CD4-positive, alpha-beta T cell treated with Interleukin-6 for 4 hours (primary cell): ENCODE measurements at places on chromosomes 5 and 9.

- no peak for DNase-seq
These were observed 45.5 kb downstream of the FOCAD start for GRCh38 chr9:20729523-20729922.

DNA sequence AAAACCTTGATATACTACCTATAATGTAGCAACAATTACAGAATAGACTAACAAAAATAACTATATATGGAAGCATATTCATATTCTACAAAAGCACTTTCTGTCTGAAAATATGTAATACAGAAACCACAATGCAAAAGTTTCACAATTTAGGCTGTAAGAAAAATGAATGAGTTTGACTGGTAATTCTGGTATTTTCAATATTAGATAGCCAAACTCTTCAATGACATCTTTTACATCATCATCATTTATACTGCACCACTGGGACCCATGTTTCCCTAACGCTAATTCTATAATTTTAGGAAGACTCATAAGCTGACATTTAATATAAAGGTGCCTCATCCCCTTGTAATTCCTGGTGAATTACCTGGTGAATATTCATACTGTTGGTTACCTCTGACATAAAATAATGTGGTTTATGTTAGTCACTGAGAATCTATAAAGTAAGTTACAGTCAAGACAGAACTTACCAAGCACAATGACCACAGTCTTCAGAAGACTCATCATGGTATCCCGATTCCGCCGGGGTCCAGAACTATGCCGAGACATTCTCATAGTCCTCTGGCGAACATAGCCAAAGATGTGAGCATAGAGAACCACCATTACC lies 97.2 kb downstream of the LPAR1 start:
- DNase-seq, result no peak

DNA sequence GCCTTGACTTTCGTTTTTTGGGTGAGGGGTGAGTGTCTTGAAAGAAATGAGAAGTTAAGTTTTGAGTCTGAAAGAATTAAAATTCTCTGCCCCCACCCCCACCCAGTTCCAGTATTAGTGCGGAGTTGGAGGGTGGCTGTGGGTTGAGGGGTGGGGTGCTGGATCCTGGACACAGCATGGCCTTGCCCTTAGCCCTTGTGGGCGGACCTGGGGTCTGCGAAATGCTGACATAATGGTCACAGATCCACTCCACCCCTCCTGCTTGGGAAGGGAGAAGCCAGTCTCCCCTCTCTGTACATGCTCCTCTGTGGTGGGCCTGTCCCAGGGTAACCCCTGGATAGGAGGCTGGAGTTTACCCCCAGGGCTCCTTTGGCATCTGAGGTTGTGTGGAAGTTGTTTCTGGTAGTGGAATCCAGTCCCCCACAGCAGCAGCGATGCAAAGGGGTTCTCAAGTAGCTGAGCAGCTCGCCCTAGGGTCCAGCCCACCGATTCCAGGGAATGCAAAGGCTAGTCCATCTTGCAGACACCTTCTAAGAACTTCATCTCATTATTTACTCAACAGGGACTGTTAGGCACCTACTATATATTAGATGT lies 42.8 kb upstream of the TCF7 start:
- DNase-seq, result peak; percentile 23

GRCh38 chr9:16888594-16888993 lies 18.1 kb upstream of the BNC2 start:
- no peak for DNase-seq

DNA sequence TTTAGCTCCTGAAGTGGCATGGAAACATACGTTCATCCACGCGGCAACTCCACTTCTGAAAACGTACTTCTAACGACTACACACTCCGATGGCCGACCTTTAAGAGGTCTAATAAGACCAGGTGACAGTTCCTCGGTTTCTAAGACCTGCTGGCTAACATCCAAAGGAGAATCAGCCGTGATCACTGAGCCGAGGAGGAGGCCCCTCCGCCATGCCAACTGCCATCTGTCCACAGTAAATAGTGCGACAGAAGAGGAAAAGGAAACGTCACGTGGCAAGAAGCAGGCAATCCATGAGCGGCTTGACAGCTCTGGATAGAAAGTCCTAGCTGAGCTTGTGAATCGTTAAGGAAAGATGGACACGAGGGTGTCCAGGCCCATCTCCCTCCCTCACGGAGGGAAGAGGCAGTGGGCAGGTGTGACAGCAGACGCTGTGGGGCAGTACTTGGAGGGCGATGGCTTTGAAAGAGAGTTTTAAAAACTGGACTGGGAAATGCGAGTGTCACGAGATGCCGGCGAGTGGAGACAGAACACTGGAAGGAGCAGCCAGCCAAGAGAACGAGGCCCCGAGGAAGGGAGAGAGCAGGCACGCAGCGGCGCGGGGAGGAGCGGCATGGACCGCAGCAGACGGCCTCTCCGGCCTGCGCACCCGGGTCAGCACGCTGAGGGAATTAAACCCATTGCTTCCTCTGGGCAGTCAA lies 66.7 kb upstream of the TBC1D9B start:
- DNase-seq, result no peak

- DNase-seq, result no peak
These were observed 92.5 kb downstream of the NPR3 start for GRCh38 chr5:32803656-32804055.

DNA sequence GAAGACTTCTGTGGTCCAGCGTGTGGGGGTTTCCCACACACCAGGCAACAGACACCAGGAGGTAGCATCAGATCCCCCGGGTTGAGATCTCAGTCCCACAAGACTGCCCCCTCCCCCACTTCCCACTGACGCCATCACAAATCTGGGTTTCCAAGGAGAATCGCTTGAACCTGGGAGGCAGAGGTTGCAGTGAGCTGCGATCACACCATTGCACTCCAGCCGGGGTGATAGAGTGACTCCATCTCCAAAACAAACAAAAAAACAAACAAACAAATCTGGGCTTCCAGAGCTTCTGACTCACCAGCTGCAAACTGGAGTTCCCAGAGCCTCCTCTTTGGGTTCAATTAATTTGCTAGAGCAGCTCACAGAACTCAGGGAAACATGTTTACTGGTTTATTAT lies 4.7 kb upstream of the GBGT1 start:
- no peak for DNase-seq

- no peak for DNase-seq
These were observed 73.8 kb upstream of the CPLX2 start for GRCh38 chr5:175797521-175798038.

DNA sequence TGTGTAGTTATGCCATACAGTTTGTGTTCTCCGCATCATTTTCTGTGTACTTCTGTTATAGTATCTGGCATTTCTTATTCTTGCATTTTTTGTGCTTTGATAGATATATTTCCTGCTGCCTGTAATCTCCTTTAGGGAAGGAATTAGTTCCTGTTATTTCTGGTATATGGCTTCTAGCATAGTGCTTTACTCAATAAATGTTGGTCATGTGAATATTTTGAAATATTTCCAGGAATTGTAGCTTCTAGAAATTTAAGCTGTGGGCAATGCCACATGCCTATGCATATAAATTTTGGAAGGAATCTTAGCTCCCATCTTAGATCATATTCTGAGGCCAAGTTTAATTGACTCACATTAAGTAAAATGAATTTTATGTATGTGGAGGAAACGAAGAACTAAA lies 11.5 kb upstream of the PRRC1 start:
- DNase-seq, result no peak

DNA sequence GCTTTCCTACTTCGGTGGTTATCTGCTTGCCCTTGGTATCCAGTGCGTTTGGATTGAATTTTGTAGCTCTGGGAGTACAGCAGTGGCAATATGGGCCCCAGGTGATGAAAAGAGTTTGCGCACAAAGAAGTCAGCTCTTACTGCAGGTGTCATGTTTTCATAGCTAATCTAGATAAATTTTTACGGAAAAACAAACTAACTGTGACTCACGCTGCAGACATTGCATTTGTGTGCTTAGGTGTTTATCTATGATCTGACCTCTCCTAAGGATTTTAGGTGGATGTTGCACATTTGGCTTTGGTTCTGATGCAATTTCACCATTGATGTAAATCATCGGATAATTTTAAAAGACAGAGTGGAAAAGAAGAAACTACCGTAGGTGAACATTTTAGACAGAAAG lies 92.1 kb downstream of the VCAN start:
- DNase-seq, result no peak

DNA sequence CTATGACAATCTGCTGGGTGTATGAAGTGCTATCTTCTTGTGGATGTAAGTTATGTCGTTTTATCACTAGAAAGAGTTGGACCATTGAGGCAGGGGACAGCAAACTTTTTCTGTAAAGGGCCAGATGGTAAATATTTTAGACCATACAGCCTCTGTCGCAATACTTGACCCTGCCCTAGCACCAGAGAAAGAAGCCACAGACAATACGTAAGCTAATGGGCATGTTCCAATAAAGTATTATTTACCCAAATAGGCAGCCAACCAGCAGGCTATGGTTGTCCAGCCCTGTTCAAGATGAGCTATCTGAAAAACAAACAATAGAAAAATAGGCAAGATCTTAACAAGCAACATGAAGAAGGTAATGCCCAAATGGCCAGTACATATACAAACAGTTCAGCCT lies 36.4 kb downstream of the MTX3 start:
- DNase-seq, result no peak

- peak; percentile 88 for DNase-seq
These were observed 22.1 kb downstream of the PTCH1 start for GRCh38 chr9:95494416-95495371.

GRCh38 chr5:121640298-121640697 lies 211.4 kb upstream of the FTMT start:
- DNase-seq, result no peak

DNA sequence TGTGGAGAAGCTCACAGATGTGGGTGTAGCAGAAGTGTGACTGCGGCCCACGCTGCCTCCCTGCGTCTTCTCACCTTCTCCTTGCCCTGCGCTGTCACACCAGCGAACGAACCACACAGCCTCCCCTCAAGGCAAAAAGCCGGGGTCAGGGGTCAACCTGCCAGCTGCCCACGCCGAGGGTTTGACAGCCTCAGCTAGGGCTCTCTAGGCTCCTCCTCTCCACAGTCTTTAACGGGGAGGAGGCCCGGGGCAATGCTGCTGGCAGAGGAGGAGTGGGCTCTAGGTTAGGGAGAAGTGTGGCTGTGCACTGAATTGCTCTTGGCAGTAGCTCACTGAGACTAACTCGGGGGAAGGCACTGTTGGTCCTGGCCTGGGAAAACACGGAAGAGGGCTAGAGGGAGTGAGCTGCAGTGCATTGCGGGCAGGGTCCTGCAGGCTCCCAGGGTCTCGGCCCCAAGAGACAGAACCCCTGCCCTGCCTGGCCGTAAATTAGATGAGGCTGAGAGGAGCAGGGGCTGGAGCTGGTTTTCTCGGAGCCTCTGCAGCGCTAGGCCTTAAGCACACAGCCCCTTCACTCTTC lies 4.2 kb upstream of the TRIM52 start:
- DNase-seq, result no peak

DNA sequence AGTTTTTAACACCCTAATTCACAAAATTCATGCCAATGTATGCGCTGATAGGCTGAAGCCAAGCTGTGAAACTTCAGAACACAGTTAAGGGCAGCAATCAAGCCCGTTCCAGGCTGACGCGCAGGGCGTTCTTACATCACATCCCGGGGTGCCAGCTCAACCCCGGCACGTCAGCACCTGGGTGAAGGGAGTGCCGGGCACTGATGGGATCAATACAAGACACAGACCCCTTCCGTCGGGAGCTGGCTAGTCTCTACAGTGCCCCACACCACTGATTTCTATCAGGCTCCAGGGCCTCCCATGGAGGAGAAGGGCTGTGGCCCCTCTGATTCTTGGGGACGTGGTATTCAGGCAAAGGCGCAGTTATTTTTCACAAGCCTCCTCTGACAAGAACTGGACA lies 12.0 kb downstream of the BARHL1 start:
- no peak for DNase-seq

DNA sequence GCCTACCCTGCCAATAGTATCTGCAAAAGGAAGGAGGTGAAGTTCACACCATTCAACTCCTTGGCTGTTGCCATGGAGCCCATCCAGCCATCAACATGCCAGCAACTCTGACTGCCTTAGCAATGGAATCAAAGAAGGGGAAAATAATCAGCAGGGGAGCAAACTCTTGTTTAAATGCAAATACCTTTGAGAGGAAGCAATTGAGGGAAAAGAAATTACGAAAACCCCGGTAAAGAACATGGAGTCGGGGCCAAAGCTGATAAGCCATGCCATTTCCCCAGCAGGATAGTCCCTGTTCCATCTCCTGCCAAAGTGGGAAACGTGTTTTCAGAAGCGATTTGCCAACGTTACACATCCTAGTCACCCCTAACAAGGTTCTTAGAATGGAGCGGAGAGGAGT lies 69.0 kb downstream of the MFAP3 start:
- no peak for DNase-seq

GRCh38 chr9:91386765-91387164 lies 25.0 kb upstream of the AUH start:
- no peak for DNase-seq

GRCh38 chr9:6049798-6050197 lies 34.4 kb upstream of the RANBP6 start:
- DNase-seq, result no peak

GRCh38 chr5:77329664-77330430 lies 119.4 kb downstream of the PDE8B start:
- no peak for DNase-seq

DNA sequence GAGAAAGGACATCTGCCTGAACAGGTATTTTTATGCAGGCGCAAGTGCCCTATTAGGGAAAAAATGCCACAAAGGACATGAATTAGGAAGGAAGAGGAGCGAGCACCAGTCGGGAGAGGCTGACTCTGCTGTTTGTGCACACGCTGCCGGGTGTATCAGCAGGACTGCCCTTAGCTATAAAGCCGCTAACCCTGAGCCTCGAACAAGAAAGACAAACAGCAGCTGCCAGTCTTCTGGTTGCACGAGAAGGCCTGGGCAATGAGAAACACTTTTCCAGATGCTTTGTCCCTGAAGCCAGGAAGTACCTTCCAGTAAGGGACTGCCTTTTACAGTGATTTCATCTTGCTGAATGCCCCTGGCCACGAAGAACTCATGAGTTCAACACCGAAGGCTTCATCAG lies 12.6 kb downstream of the QSOX2 start:
- no peak for DNase-seq

- DNase-seq, result no peak
These were observed 53.4 kb downstream of the ROR2 start for GRCh38 chr9:91896513-91897121.

GRCh38 chr9:95090871-95091577 lies 226.5 kb downstream of the FANCC start:
- DNase-seq, result no peak

GRCh38 chr9:134434894-134435506 lies 108.7 kb downstream of the RXRA start:
- no peak for DNase-seq

DNA sequence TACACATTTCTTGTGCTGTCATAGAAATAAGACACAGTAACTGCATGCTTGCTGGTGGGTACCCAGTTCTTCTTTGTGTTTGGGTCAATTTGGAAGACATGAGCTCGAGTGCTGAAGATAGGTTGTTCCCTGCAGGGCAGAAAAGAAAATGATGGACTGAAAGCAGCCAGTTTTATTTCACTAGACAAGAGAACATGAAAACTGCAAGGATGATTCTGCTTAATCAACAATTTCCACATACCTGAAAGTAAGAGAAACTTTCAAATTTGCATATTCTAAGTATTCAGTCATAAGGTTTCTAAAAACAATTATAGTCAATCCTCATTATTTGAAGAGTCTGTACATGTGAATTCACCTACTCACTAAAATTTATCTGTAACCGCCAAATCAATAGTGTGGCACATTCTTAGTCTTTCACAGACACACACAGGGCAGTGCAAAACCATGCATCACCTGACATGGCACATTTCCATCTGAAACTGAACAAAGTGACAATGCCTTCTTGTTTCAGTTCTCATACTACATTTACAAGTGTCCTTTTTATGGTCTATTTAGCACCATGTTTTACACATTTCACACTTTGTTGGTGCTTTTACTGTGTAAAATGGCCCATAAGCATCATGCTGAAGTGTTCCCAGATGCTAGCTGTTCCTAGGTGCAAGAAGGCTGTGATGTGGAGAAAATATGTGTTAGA lies 56.9 kb downstream of the HOMER1 start:
- no peak for DNase-seq
